NCI-H1694 treated with DMSO at 0.1 percent for 48 hours (cell line): ENCODE measurements at places on chromosomes 5 and 9.

DNA sequence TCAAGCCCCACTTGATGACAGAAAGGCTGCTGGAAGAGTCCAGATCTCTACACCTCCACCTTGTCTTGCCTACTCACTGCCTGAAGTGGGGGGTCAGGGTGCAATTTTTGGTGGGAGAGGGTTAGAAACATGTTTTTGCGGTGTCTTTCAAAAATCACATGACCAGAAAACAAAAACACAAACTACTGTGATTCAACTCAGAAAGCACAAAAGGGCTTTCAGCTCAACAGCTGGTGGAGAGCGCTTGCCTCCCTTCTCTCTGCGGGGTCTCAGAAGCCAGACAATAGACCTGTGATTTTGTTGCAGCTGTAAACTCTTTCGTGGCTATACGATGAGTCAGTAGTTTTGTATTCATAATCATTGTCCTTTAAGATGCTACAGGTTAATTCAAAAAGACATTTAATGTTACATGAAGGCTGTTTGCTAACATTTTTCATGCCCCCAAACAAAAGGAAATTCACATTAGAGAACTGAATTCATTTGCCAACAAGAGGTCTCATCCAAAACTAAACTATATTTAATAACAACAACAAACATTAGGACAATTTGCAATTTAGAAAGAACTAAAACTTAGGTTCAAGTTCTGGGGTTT is 172.6 kb upstream of the RAI14 start:
- no peak for DNase-seq

GRCh38 chr5:1468629-1469527 is 23.6 kb upstream of the SLC6A3 start:
- no peak for DNase-seq

GRCh38 chr9:123399803-123400378 is 43.9 kb downstream of the CRB2 start:
- no peak for DNase-seq

DNA sequence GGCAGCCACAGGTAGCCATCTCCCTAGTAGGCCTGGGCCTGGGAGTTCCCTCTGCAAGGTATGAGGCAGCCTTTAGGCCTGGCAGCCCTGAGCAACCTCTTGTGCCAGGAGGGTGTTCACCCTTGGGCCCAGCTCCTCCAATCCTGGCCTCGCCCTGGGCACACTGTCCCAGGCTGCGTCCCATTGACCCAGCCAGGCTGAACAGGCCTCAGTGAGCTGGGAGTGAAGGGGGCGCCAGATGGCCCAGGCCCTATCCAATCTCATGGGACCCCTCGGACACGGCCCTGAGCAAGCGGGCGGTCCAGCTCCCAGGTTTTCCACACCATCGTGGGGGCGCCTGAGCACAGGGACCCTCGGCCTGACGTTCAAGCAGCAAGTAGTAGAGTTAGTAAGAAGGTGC is 14.5 kb downstream of the SH3GLB2 start:
- DNase-seq: no peak

DNA sequence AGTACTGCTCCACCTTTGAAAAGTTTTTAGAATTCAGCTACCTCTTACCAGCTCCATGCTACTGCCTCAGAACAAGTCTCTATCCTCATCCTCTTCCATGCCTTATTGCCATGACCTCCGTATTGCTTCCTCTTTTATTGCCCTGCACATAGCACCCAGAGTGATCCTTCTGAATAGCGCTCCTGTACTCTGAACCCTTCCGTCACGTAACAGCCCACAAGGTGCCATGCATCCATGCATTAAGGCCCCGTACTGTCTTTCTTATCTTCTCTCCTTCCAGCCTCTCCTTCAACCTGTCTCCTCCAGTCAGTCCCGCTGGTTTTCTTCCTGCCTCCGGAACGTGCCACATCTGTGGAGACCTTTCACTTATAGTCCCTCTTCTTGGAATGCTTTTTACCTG is 273.3 kb upstream of the SEMA6A start:
- no peak for DNase-seq

DNA sequence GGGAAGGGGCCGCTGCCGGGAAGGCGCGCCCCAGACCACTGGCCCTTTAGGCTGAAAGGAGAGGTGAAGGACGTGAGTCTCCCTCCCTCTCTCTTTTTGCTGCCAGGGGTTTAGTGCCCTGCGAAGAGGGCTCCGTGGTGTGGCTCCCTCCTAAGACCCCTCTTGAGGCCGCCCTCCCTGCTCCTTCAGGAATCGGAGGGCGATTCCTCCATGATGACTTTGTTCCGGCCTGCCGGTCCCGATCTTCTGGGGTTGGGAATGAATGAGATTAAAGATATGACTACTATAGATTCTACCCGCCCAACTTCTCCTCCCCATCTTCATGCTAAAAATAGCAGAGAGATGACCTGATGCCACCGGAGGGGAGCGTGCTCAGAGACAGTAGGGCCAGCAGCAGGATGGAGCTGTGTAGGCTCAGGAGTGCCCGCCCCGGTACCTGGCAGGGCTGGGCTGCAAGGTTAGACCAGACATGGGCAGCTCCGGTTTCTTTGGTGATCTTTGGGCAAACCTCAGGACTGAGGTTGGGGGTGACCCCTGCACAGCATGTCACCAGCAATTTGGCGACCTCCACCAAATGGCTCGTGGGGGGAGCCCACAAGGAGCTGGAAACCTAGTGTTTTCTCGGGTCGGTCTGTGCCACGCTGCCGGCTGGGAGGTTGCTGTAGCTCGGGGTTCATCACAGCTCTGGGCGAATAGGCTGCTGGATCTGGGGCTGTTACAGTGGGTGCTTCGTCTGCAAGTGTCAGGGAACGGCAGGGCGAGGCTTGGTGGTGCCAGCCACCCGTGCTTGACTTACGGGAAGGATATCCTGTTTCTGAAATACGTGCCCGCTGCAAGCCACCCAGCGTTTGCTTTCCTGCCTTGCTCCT is 1.7 kb downstream of the OLFM1 start:
- DNase-seq: no peak

DNA sequence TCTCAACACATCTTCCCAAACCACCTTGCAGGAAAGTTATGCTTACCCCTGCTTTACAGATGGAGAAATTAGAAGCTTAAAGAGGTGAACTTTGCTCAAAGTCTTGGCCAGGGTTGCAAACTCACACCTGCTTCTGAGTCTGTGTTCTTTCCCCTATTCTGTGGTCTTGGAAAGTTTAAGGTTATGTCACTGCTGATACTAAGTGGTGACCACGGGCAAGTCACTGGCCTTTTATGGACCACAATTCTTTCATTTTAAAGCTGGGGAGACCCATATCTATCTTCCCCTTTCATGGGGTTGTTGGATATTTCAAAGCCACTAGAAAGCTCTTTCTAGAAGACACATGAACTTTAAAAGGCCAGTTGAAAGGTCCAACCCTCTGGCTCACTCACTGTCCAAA is 95.4 kb upstream of the KLF4 start:
- DNase-seq: no peak

DNA sequence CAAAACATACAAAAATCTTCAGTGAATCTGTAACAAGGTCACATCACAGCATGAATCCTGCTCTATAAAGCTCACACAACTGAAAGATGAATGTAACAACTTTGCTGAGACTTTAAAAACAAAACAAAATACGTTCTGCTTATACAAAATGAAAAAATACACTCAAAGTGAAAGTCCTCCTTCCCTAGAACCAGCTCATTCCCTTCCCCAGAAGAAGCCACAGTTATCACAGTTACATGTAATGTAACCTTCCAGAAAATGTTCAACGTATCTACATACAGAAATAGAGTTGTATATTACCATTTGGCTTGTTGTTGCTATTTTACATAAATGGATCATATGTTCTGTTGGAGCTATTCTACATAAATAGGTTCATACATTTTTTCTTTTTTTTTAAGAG is 2.6 kb downstream of the AUH start:
- no peak for DNase-seq

GRCh38 chr5:33921002-33921401 is 15.2 kb upstream of the RXFP3 start:
- no peak for DNase-seq

GRCh38 chr5:127969002-127969401 is 114.6 kb upstream of the SLC12A2 start:
- no peak for DNase-seq

DNA sequence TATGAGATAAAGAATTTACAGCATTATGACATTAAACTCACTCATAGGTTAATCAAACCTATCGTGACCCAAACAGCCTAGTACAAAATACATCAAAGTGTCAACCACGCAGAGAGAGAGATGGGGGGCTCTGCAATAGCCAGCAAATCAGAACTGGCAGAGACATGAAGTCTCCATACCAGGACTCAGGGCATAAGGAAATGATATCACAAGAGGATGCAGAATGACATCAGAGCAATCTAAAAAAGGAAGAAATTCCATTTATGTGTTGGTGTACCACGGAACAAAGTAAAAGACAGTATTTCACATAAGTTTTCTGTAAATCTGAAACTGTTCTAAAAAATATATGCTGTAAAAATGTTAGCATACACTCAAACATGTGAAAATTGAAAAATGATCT is 24.6 kb downstream of the BICD2 start:
- no peak for DNase-seq

DNA sequence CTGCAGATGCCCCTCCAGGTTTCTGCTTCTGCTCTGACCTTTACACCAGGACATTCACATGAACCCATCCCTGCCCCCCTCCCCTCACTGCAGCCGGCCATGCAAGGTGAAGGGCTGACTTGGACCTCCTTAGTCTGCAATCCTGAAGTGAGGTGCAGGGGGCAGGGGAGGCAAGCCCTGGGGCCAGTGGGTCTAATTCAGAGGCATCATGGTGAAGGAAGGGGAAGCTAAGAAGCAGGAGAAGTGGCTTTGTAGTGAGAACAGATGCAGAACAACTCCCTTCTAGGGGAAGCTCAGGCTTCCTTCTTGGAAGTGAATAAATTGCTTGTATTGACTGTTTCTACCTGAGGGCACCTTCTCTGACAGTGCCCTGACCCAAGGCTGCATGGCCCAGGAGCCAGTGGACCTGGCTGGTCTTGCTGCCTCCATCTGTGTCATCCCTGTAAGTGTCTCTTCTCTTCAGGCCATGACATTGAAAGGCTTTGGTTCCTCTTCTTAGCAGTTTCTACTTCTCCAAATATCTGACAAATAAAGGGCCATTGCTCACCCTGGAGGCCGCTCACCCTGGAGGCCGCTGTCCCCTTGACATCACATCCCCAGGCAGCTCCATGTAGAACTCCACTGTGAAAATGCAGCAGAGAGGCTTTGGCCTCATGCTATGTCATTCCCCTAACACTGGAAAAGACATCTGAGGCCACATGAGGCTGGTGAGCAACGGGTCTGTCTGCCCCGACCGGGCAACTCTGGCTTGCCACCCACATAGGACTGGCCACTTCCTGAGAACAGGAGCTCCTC is 55.3 kb downstream of the GADD45G start:
- no peak for DNase-seq

DNA sequence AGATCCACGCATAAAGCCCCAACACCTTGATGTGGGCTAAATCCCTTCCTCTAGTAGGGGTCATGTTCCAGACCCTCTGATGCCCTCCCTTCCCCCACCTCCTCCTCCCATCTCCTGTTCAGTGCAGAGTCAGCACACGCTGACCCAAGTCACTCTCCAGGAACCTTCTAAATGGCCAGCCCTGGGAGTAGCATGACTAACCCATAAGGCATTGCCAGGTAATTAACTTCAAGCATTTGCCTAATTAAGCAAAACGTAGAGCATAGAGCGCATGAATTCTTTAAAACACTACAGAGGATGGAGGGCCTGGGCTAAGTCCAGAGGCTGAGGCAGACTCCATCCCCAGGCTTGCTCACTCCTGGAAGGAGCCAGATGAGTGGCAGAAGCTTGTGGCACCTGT is 276.3 kb upstream of the MSX2 start:
- DNase-seq: no peak

- no peak for DNase-seq
These were observed 1013.9 kb downstream of the EFNA5 start for GRCh38 chr5:106656821-106657220.
